ENCODE measurements at places on chromosomes 12 and 14.
A peak's percentile ranks its signal among the peaks of the same experiment; 100 is the strongest.

DNA sequence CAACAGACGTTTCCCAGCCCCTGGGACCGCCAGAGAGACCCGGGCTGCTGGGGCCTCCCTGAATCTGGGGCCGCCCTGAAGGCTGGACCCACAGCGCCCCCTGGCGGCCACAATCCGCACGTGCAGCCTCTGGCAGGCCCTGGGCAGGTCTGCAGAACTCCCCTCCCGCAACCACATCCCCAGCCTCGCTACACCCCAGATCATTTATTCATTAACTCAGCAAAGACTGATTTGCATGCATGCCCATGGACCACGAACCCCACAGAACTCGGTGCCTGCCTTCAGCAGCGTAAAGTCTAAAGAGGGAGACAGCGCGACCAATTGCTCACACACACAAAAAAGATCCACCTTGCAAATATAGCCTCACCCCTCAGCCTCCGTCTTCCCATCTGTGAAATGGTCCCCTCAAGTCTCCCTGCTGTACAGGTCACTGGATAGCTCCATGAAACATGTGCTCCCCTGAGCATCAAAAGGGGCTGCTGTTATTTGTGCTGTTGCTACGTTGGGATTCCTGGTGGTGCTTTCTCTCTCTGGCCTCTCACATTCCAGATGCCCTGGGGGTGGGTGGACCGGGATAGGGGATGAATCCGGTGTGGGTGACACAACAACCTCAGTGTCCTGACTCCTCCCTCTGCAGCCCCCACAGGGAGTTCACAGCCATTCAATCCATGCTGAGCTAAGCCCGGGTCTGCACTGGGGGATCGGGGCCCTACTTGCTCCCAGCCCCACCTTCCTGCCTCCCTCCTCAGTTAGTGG is 96.4 kb downstream of the SCARB1 start:
- peak; percentile 95 for DNase-seq

DNA sequence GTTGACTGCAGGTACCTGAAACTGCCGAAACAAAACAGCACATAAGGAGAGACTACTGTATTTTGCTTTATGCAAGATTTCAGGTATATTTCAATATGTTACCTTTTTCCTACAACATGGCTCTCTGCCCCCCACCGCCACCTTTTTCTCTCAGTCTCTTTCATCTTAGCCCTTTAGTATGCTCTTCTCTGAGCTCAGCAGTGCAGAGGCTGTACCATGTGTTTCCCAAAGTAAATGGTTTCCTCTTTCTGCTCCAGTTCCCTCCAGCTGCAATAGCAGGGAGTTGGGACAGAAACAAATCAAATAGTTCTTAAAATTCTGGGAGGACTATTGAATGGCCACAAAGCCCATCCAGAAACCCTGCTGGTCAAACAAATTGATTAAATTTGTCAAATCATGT is 4.3 kb downstream of the AMN1 start:
- DNase-seq: no peak

- DNase-seq: no peak
Measured at GRCh38 chr14:81095539-81095938, 125.2 kb downstream of the GTF2A1 start.

DNA sequence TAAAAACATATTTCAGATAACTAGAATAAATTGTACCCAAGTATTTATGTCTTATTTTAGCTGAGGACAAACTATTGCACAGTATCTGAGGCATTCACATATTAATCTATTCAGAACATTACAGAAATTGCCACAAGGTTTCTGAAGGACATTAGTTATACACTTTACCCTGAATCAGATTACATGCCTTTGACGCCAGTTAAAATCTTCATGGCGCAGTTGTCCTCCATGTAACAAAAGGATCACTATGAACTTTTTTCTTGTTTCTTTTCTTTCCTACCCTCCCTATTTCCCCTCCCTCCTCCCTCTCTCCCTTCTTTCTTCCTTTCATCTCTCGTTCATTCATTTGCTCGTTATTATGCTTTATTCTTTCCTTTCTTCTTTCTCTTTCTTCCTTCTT is 176.6 kb upstream of the KITLG start:
- no peak for DNase-seq

DNA sequence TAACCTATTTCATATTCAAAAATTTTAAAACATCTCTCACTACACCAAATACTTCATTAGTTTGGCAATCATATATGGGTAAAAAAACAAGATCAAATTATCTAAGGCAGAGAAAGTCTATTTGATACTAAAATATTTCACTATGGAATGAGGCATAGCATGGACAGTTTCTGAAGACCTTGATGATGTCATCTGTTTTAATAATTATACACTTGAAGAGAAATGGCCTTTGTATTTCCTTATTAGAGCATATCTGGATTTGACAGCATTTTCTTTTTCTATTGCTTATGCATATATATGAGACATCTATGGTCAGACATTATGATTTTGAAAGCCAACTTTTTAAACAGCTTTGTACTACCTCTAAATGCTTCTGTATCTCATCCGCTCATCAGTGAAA is 88.6 kb downstream of the DDHD1 start:
- DNase-seq: no peak

GRCh38 chr14:32011225-32011624 is 65.9 kb upstream of the ARHGAP5 start:
- no peak for DNase-seq

All from Karpas-422 (cell line).